ENCODE measurements at places on chromosomes 7 and 10. TPM values are rescaled to one million over a fixed set of nuclear protein-coding genes. Genes with fewer than 3 reads are reported as not detected.

The PYROXD2 gene
- total RNA-seq = 2.2 TPM

The TMEM213 gene
- total RNA-seq = not detected

The NPC1L1 gene
- total RNA-seq = not detected

The RAPGEF5 gene
- 0.63 TPM for total RNA-seq

The IDI2 gene
- total RNA-seq = not detected

The TRIM50 gene
- not detected for total RNA-seq

The CBLL1 gene
- total RNA-seq = 100 TPM

The MASTL gene
- 26.8 TPM for total RNA-seq

The CLRN3 gene
- total RNA-seq = not detected

The EVX1 gene
- not detected for total RNA-seq

The PIP gene
- not detected for total RNA-seq

The CLDN12 gene
- total RNA-seq = 1.4 TPM

The GNAT3 gene
- not detected for total RNA-seq

The MRLN gene
- not detected for total RNA-seq

The CLDN3 gene
- total RNA-seq = not detected

Data from mononuclear cell (primary cell).